Chondrocyte (in vitro differentiated cells): ENCODE measurements at places on chromosomes 1 and 21. TPM values are rescaled to one million over a fixed set of nuclear protein-coding genes. Genes with fewer than 3 reads are reported as not detected.

TMPRSS3 gene
- total RNA-seq = 0.22 TPM in 1 of 3 replicates, not detected in the others

CDK18 gene
- 10.2 to 18.4 TPM (median 17.3 TPM) in 3 replicates for total RNA-seq

PDE9A gene
- total RNA-seq = 0.60 to 1.2 TPM (median 1.1 TPM) in 3 replicates

DNA sequence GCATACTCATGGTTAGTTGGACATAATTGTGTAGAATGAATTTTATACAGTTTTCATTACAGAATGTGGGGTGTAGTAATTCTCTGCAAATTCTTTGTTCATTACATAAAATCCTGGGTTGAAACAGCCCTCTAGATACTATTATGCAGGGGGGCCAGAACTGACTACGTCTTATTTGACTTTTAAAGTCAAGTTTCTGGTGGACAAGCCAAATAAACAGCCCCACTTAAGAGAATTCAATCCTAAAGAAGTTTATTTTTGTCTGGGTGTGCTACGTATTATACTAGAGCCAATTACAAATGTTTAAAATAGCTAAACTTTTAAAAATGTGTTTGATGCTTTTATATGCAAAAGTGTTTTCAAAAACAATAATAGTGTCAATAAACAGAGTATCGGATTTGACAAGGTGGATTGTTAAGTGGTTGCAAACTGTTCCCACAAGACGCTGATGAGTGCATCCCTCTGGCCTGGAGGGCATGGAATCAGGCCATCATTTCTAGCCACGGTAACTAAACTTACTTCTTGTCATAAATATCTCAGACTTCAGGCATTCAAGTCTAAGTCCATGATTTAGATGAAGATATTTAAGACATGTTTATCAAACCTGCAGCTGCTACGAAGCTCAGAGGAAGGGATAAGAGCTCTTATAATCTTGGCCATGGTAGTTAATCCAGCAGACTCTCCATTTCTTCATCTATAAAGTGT, 646.3 kb downstream of the KIF26B start:
- DNase-seq = no peak

- no peak for DNase-seq
These were observed 11.4 kb downstream of the EDEM3 start for GRCh38 chr1:184743062-184743756.

DNA sequence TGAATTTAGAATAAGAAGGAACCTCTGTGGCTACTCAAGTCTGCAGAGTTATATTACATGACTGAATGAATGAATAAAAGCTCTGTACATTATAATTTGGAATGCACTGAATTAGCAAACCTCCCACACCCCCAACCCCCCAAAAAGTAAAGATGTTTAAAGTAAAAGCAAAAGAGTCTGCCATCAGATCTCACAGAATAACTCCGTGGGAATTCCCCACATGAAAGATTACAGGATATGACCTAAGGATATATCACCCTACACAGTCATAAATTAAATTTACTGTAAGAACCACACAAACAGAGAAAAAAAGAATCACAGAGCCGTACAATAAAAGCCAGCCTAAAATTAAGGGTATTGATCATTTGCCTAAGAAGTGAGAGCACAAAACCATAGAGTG, 587.3 kb downstream of the PTPRC start:
- DNase-seq = no peak
